ELR (cell line): ENCODE measurements at places on chromosomes 5 and 9.
A peak's percentile ranks its signal among the peaks of the same experiment; 100 is the strongest.

- peak; percentile 93 for DNase-seq
Observed at GRCh38 chr5:134125039-134126015, 10.8 kb downstream of the TCF7 start.

- no peak for DNase-seq
Observed at GRCh38 chr9:87372356-87372851, 125.3 kb upstream of the DAPK1 start.

- DNase-seq, result no peak
Observed at GRCh38 chr9:134217431-134218210, 53.3 kb upstream of the RNU6ATAC start.

DNA sequence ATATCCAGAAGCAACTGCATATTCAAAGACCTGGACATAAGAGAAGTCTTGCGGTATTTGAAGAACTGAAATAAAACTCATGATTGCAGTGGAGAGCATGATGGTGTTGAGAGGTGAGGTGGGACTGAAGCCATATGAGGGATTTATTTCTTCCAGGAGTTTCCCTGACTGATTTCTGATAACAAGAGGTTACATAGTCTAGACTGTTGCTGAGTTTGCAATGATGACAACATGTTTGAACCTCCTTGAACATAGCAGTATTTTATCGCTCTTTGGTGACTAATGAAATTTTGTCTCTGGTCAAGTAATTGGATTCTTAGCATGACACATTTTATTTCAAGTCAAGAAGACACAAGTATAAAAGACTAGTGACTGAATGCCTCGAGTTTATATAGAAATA lies 61.8 kb downstream of the ACTBL2 start:
- DNase-seq, result no peak

GRCh38 chr9:7844242-7844641 lies 44.7 kb upstream of the DMAC1 start:
- DNase-seq, result peak; percentile 9

DNA sequence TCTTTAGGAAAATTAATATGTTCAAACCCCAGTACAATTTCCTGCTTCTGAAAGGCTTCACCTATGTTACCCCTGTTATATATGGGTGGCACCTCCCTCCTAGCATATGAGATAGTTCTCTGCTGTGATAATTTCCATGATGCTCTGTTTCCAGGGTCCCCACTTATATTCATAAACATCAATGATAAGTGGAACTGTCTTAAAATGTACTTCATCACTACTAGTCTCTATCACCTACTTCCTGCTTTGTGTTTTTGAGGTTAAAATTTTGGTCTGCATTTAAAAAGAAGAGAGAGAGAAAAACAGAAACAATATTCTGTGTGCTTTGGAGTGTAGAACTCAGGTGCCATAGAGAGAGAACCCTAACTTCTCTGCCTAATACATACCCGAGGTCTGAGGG lies 234.7 kb downstream of the HTR1A start:
- DNase-seq, result no peak

- no peak for DNase-seq
Observed at GRCh38 chr9:133701981-133702797, 36.0 kb downstream of the SARDH start.

- no peak for DNase-seq
Observed at GRCh38 chr9:65409471-65409980, 124.5 kb upstream of the FOXD4L5 start.

- DNase-seq, result no peak
Observed at GRCh38 chr5:73922224-73922623, 296.2 kb downstream of the ARHGEF28 start.
